ENCODE measurements at places on chromosomes 2 and 18.

DNA sequence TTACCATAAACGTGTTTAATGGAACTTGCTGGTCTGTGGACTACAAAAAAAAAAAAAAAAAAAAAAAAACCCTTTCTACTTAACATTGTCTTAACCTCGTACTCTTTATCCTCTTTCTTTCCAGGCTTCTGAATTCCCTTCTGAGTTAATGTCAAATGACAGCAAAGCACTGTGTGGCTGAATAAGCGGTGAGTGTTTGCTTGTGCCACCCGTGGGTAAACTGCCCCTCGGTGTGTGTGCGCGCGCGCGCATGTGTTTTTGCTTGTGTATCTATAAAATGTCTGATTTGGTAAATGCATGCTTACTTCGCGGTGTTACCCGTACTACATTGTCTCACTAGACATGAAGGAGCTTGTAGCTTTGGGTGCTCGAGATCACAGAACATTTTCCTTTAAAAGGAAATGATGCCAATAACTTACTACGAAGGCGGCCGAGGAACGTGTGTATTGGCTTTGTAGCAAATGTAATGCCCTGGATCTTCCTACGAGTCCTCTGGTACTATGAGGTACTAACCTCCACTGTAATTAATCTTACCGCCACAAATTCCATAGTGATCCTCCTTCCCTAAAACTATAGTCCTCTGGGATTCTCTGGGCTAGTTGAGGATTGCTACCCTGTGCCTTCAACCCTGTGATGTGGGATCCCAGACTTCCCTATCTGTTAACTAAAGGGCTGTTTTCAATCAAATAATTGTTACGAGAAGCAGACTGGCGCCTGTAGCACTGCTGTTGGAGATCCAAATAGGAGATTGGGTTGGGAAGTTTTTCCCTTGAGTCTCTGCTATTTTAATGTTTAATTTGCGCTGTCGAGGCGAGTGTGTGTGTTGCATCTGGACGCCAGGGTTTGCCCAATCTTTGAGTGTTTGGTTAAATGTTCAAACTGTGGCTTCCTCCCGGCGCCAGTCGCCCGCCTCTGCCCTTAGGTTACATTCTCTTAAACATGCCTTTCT lies 1.1 kb downstream of the ID2 start:
- peak; percentile 52 for DNase-seq

DNA sequence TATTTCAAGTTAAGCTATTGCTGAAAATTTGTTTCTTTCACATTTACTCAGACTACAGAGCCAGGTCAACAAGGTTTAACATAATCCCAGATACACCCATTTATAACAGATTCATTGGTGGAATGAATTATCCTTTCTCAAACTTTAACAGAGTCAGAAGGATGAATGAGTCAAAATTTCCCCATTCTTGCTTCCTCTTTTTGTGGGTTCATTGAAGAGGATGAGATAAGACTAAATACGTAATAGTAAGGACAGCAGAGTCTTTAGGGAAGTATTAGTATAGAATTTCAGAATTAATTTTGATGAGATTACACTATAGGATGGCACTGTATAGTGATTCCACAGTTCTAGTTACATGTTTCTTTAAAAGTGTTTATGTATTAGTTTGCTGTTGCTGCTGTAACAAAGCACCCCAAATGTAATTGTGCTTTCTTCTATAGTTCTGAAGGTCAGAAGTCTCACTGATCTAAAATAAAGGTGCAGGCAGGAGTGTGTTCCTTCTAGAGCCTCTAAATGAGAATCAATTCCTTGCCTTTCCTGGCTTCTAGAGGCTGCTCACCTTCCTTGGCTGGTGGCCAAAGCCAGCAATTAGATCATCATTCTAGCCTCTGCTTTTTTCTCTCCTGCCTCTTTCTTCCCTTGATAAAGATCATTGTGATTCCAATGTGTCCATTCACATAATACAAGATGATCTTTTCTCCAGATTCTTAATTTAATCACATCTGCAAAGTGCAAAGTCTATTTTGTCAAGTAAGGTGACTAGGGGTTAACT lies 309.3 kb upstream of the PIK3C3 start:
- no peak for DNase-seq

- DNase-seq = no peak
Measured at GRCh38 chr2:211599146-211599545, 939.5 kb downstream of the ERBB4 start.

- DNase-seq = no peak
Measured at GRCh38 chr2:176409671-176410070, 140.4 kb downstream of the MTX2 start.

- DNase-seq = peak; percentile 14
Measured at GRCh38 chr18:46672062-46672970, 15.3 kb upstream of the LOXHD1 start.

- no peak for DNase-seq
Measured at GRCh38 chr18:43879415-43879814, 602.1 kb upstream of the SYT4 start.

DNA sequence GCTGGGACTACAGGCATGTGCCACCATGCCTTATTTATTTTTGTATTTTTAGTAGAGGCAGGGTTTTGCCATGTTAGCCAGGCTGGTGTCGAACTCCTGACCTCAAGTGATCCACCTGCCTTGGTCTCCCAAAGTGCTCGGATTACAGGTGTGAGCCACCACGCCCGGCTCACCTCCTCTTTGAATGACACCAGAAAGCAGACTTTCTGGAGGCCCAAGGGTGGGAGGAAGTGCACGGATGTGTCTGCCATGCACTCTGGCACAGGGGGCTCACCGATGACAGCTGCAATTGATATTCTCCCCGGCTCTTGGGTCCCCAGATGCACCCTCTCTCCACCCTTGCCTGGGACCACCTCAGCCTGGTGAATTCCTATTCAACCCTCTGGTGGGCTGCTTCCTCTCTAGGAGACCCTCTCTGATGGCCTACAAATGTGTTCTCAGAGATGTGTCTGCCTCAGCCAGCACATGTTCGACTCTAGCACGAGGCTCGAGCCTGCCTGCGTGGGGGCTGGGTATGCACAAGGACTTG lies 87.3 kb downstream of the SEPTIN10 start:
- no peak for DNase-seq

- no peak for DNase-seq
Measured at GRCh38 chr2:185128996-185129395, 530.7 kb downstream of the ZNF804A start.

GRCh38 chr2:218839430-218839829 lies 7.8 kb upstream of the PRKAG3 start:
- DNase-seq = no peak

GRCh38 chr18:49041435-49042245 lies 90.9 kb upstream of the SMAD7 start:
- peak; percentile 29 for DNase-seq

GRCh38 chr2:112995346-112995920 lies 9.8 kb upstream of the IL36A start:
- DNase-seq = peak; percentile 12

GRCh38 chr18:23453680-23454058 lies 582 bp downstream of the RIOK3 start:
- peak; percentile 28 for DNase-seq

DNA sequence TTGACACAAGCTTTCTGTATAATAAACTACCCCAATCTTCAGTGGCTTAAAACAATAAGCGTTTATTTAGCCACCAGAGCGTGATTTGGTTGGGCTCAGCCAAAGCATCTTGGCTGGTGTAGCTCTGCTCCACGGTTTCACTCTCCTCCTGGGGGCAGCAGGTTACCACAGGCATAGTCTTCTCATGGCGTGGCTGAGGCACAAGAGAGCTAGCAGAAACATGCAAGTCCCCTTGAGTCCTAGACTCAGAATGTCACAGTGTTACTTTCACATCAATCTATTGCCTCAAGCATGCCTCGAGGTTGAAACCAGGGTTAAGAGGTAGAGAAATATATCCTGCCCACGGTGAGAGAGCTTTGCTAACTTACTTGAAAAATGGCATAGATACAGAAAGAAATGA lies 19.9 kb upstream of the SLC9A2 start:
- DNase-seq = no peak

- DNase-seq = no peak
Measured at GRCh38 chr18:11994703-11995444, 13.6 kb downstream of the IMPA2 start.

DNA sequence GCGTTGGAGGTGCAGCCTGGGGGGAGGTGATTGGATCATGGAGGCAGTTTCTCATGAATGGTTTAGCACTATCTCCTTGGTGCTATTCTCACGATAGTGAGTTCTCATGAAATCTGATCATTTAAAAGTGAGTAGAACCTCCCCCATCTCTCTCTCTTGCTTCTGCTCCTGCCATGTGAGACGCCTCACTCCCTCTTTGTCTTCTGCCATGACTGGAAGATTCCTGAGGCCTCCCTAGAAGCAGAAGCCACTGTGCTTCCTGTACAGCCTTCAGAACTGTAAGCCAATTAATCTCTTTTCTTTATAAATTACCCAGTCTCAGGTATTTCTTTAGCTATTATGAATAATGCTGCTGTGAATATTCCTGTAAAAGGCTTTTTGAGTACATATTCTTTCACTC lies 52.9 kb downstream of the SERPINB7 start:
- DNase-seq = no peak

- DNase-seq = no peak
Measured at GRCh38 chr2:128591022-128591860, 272.6 kb upstream of the HS6ST1 start.

All from activated CD4-positive, alpha-beta T cell treated with anti-CD3 and anti-CD28 coated beads, Interleukin-2, amount 50 U/mL, for 16 hours (primary cell).